ENCODE measurements at places on chromosomes 5 and 9. TPM values are rescaled to one million over a fixed set of nuclear protein-coding genes. Genes with fewer than 3 reads are reported as not detected.

The POU4F3 gene
- 0.10 TPM for total RNA-seq

The RALGPS1 gene
- total RNA-seq, result 2.7 TPM

The ADCY2 gene
- total RNA-seq, result not detected

The DMGDH gene
- 1.9 TPM for total RNA-seq

The SERF1A gene
- total RNA-seq, result 1.6 TPM

The FST gene
- total RNA-seq, result 189 TPM

The PCDHGB1 gene
- 2.2 TPM for total RNA-seq

The HEMGN gene
- total RNA-seq, result not detected

The TLN1 gene
- total RNA-seq, result 616 TPM

The SPINK9 gene
- total RNA-seq, result not detected

Measured in smooth muscle cell of the pulmonary artery (primary cell).